ENCODE measurements at places on chromosomes 1 and 21.

DNA sequence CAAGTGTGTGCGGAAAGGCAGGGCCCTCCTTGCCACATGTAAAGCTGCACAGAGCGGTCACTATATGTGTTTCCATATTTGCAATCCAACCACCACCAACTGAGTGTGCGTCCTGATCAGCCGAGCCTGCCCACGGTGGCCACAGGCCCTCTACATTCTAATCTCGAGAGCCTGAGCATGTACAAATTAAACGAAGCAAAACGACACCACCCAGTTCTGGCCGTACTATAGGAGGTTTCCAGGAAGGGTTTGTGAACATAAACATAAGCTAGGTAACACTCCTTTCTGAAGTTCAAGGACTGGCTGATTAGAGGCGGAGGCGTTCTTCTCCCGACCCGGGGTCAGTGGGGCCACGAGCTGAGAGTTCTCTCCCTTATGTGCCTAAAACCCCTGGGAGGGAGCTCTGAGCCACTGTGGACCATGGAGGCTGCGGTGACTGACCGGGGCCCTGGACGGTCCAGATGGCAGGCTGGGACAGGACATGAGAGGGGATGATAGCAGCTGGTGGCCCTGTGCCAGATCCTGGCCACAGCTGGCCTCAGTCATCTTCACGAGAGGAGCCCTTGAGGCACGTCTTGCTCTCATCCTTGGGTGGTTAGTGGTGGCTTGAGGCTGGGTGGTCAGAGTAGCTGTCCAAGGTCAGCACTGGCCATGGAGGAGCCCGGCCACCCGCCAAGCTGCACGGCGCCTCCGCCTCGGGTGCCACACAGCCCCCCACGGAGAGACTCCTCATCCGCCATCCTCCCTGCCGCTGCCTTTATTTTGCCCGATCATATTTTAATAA, 39.1 kb upstream of the TRAPPC10 start:
- H3K27ac ChIP-seq = no peak overlapping the region
- no peak for DNase-seq
- H3K4me1 ChIP-seq = no peaks in the 10 kb centered on the region
- peaks cover 15% of the 10 kb centered on the region for H3K36me3 ChIP-seq
- H3K4me3 ChIP-seq = no peak overlapping the region
- no peaks in the 10 kb centered on the region for H3K27me3 ChIP-seq

DNA sequence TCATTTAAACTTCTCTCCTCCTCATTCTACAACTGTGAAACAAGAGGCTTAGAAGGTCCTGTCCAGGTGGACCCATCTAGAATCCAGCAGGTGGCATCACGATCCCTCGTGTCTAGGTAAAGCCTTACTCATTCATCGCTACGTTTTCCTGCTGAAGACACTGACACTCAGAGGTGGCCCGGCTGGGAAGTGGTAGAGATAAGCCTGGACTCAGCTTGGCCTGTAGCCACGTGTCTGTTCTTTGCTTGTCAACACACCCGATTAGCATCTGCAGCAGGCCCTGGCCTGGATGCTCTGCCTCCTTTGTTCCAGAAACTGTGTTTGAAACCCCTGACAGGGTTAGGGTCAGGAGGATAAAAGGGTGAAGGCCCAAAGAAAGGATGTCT, 43.4 kb downstream of the PARP1 start:
- H3K27ac ChIP-seq = no peak overlapping the region
- no peaks in the 10 kb centered on the region for H3K27me3 ChIP-seq
- no peaks in the 10 kb centered on the region for H3K36me3 ChIP-seq
- H3K4me1 ChIP-seq = no peaks in the 10 kb centered on the region
- no peak overlapping the region for H3K4me3 ChIP-seq
- no peak for DNase-seq

GRCh38 chr1:61120246-61120840, 38.0 kb downstream of the NFIA start:
- DNase-seq = no peak
- no peaks in the 10 kb centered on the region for H3K36me3 ChIP-seq
- no peaks in the 10 kb centered on the region for H3K27me3 ChIP-seq
- peaks cover 47% of the 10 kb centered on the region for H3K4me1 ChIP-seq
- H3K4me3 ChIP-seq = no peak overlapping the region

DNA sequence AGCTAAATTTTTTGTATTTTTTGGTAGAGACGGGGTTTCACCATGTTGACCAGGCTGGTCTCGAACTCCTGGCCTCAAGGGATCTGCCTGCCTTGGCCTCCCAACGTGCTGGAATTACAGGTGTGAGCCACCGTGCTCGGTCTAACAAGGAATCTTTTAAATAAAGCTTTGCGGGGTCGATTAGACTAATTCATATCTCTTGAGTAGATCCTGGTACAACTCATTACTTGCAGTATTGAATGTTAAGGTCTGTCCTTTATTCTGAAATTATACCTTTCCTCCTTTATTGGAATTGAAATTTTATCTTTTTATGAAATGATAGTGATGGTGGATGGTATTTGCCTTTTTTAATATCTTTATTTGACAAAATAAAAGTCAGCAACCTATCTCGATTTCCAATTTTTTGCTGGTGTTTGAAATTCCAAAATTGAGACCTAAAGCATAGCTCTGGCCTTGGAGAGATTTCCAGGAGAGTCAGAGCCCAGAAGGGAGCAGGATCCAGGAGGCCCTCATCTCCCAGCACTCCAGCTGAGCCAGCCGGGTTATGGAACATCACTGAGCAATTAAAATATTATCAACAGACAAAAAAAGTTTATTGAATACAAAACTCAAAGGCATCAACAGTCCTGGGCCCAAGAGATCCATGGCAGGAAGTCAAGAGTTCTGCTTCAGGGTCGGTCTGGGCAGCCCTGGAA, 4.7 kb downstream of the S100A2 start:
- peak overlapping the region; percentile 100 for H3K27ac ChIP-seq
- peak; percentile 30 for DNase-seq
- H3K4me1 ChIP-seq = peaks cover 2% of the 10 kb centered on the region
- H3K27me3 ChIP-seq = no peaks in the 10 kb centered on the region
- peaks cover 91% of the 10 kb centered on the region for H3K36me3 ChIP-seq
- no peak overlapping the region for H3K4me3 ChIP-seq

DNA sequence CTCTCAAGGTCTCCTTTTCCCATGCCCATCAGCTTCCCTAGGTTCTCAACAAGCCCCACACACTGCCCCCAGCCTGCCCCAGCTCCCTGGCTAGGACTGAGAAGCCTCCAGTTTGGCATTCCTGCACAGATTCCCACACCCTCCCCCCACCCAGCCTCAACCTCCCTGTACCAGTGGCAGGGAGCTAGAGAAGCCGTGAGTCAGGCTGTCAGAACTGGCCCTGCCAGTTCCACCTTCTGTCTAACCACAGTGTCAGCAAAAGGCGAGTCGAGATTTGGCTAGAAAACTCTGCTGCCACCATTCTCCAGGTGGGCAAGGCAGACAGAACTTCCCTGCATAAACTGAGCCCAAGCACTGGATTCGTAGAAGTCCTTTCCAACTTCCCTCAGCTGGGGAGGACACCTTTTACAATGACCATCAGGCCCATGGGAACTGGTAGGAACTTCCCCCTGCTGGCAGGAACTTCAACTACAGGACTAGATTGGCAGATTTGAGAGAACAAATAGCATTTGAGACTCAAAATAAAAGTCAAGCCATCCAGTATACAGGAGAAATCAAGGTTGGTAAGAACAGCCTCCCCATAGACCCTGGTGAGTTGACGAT, 31.0 kb downstream of the TNNT2 start:
- H3K4me1 ChIP-seq = peaks cover 8% of the 10 kb centered on the region
- DNase-seq = no peak
- H3K27ac ChIP-seq = no peak overlapping the region

GRCh38 chr1:171935086-171935485, 93.8 kb downstream of the DNM3 start:
- DNase-seq = no peak
- H3K4me3 ChIP-seq = no peak overlapping the region
- H3K4me1 ChIP-seq = no peaks in the 10 kb centered on the region
- H3K27me3 ChIP-seq = no peaks in the 10 kb centered on the region
- H3K27ac ChIP-seq = no peak overlapping the region
- no peaks in the 10 kb centered on the region for H3K36me3 ChIP-seq

- no peaks in the 10 kb centered on the region for H3K27me3 ChIP-seq
- H3K36me3 ChIP-seq = no peaks in the 10 kb centered on the region
- H3K4me1 ChIP-seq = no peaks in the 10 kb centered on the region
- H3K27ac ChIP-seq = no peak overlapping the region
- H3K4me3 ChIP-seq = no peak overlapping the region
- no peak for DNase-seq
Measured at GRCh38 chr21:25541042-25541441, 66.2 kb downstream of the MRPL39 start.

- peaks cover 4% of the 10 kb centered on the region for H3K27me3 ChIP-seq
- H3K4me1 ChIP-seq = no peaks in the 10 kb centered on the region
- no peak for DNase-seq
- H3K36me3 ChIP-seq = no peaks in the 10 kb centered on the region
- H3K4me3 ChIP-seq = no peak overlapping the region
Measured at GRCh38 chr1:11487196-11487751, 8.3 kb downstream of the DISP3 start.

DNA sequence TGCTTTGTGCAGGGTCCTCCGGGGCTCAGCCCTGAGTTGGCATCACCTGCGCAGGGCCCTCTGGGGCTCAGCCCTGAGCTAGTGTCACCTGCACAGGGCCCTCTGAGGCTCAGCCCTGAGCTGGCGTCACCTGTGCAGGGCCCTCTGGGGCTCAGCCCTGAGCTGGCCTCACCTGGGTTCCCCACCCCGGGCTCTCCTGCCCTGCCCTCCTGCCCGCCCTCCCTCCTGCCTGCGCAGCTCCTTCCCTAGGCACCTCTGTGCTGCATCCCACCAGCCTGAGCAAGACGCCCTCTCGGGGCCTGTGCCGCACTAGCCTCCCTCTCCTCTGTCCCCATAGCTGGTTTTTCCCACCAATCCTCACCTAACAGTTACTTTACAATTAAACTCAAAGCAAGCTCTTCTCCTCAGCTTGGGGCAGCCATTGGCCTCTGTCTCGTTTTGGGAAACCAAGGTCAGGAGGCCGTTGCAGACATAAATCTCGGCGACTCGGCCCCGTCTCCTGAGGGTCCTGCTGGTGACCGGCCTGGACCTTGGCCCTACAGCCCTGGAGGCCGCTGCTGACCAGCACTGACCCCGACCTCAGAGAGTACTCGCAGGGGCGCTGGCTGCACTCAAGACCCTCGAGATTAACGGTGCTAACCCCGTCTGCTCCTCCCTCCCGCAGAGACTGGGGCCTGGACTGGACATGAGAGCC, 22.7 kb downstream of the COL6A1 start:
- DNase-seq = peak; percentile 46
- no peak overlapping the region for H3K4me3 ChIP-seq
- no peaks in the 10 kb centered on the region for H3K4me1 ChIP-seq
- H3K27ac ChIP-seq = no peak overlapping the region
- H3K36me3 ChIP-seq = no peaks in the 10 kb centered on the region

DNA sequence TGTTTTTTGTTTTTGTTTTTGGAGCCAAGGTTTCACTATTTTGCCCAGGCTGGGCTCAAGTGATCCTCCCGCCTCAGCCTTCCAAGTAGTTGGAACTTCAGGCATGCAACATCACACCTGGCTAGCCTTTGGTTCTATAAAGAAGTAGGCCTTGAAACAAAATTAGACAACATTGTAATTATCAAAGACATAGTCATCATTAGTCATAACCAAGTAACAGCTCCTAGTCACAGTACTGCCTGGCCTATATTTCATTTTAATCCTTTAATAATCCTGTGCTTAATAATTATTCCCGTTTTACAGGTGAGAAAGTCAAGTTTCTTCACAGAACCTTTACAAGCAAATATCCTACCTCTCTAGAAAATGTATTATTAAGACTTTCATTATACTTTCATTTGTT, 52.3 kb upstream of the TBX15 start:
- H3K36me3 ChIP-seq = peaks cover 9% of the 10 kb centered on the region
- no peak overlapping the region for H3K27ac ChIP-seq
- no peaks in the 10 kb centered on the region for H3K27me3 ChIP-seq
- H3K4me1 ChIP-seq = no peaks in the 10 kb centered on the region
- DNase-seq = no peak
- no peak overlapping the region for H3K4me3 ChIP-seq

GRCh38 chr1:152699746-152700145, 1.6 kb downstream of the LCE2A start:
- H3K4me1 ChIP-seq = no peaks in the 10 kb centered on the region
- DNase-seq = no peak
- no peaks in the 10 kb centered on the region for H3K36me3 ChIP-seq
- no peaks in the 10 kb centered on the region for H3K27me3 ChIP-seq
- H3K27ac ChIP-seq = no peak overlapping the region

GRCh38 chr1:228737601-228738041, 2.3 kb downstream of the RHOU start:
- H3K27ac ChIP-seq = no peak overlapping the region
- H3K4me1 ChIP-seq = no peaks in the 10 kb centered on the region
- H3K27me3 ChIP-seq = peaks cover 20% of the 10 kb centered on the region

DNA sequence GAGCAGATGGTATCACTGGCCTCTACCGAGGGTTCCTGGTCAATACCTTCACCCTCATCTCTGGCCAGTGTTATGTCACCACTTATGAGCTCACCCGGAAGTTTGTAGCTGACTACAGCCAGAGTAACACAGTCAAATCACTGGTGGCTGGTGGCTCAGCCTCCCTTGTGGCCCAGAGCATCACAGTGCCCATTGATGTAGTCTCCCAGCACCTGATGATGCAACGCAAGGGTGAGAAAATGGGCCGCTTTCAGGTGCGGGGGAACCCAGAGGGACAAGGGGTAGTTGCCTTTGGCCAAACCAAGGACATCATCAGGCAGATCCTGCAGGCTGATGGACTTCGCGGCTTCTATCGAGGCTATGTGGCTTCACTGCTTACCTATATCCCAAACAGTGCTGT, 6.1 kb downstream of the SLC25A44 start:
- no peaks in the 10 kb centered on the region for H3K4me1 ChIP-seq
- peaks cover 13% of the 10 kb centered on the region for H3K36me3 ChIP-seq
- DNase-seq = no peak
- no peak overlapping the region for H3K4me3 ChIP-seq
- no peak overlapping the region for H3K27ac ChIP-seq
- no peaks in the 10 kb centered on the region for H3K27me3 ChIP-seq

- H3K4me3 ChIP-seq = no peak overlapping the region
- no peaks in the 10 kb centered on the region for H3K4me1 ChIP-seq
- H3K27me3 ChIP-seq = no peaks in the 10 kb centered on the region
- DNase-seq = no peak
- H3K36me3 ChIP-seq = peaks cover 17% of the 10 kb centered on the region
Measured at GRCh38 chr1:5944843-5945167, 47.4 kb downstream of the NPHP4 start.

- DNase-seq = no peak
- no peaks in the 10 kb centered on the region for H3K27me3 ChIP-seq
- no peaks in the 10 kb centered on the region for H3K4me1 ChIP-seq
- no peak overlapping the region for H3K27ac ChIP-seq
Measured at GRCh38 chr1:159581422-159581821, 6.2 kb upstream of the APCS start.

- H3K27ac ChIP-seq = no peak overlapping the region
- H3K4me3 ChIP-seq = no peak overlapping the region
- H3K36me3 ChIP-seq = no peaks in the 10 kb centered on the region
- DNase-seq = no peak
- peaks cover 6% of the 10 kb centered on the region for H3K4me1 ChIP-seq
Measured at GRCh38 chr1:164731161-164731876, 172.3 kb downstream of the PBX1 start.

DNA sequence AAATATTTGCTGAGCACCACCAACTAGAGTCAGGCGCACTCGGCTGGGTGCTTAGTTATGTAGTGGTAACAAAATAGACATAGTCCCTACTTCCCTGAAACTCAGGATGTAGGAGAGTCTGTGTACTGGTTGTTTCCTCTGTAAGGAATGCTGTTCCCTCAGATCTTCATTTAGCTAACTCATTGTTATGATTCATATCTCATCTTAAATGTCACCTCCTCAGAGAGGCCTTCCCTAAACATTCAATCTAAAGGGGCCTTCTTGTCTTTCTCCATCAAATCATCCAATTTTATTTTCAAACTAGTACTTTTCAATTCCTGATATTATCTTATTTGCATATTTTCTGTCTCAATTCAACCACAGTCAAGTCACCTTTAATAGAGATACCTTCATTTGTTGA, 132.9 kb downstream of the PIK3R3 start:
- DNase-seq = no peak
- H3K27ac ChIP-seq = no peak overlapping the region
- H3K4me3 ChIP-seq = no peak overlapping the region
